ENCODE measurements at places on chromosomes 11 and 22.

DNA sequence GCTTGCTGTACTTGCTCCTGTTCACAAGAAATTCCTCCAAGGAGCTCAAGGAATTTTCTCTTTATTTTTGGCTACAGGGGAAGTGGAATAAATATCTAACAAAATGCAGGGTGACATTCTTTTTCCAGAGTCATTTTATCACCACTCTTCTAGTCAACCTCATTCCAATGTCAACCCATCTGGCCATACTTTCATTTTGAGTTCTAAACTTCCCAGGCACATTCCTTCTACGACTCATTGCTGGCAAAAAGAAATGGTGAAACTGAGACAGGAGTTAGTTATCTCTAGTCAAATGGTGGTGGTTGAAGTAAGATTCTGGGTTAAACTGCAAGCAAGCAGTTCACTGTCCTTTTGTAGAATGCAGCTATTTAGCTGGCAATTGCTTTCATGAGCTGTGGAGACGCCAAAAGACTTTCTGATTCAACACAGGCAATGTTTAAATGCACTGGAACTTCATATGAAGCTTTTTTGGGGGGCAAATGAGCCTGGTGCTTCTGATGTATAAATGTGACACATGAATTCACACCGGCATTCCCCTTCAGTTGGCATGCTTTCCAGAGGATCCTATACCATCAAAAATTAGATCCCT, 304.6 kb downstream of the CADM1 start:
- DNase-seq: no peak

DNA sequence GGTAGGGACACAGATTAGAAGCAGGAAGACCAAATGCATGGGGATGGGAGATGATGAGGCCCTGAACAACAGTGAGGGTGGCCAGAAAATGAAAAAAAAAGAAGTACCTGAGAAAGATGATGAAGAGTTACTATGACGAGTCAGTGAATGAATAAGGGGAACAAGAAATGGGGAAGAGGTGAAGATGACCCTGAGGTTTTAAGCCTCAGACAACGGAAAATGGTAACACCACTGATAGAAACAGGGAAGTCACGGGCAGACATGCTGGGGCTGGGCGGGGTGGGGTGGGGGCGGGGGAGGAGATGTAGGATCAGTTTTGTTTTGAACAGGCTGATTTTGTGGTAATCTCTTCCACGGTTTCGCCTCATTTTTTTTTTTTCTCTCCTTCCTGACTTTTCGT, 205.1 kb upstream of the CADM1 start:
- no peak for DNase-seq

DNA sequence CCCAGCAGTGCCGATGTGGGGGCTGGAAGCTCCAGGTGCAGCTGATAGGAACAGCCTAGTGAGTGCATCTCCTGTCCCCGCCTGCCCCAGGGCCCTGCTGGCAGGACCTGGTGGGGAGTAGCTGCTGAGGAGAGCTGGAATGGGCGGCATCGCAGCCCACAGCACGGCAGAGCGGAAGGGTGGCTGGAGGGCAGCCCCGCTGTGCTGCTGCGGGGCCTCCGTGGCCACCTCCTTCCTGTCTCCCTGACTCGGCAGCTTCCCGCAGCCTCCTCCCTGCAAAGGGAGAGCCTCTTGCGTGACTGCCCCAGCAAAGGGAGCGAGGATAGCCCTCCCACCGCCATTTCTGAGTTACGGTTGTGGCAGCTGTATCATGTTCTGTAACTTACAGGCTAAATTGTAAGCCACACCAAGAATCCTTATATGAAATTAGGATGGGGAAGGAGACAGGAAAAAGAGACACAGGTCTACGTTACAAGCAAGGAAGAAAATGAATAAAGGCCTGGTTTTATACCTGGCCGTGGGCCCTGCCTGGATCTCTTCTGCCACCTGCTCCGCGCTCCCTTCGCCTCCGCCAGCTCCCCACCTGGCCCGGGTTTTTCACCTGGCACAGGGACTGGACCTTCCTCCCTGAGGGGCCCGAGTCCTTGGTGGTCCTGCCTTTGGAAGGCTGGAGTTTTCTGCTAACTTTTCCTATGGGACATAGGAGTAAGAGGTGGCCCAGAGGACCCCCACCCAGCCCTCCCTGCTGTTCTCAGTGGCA, 10.0 kb downstream of the TPCN2 start:
- DNase-seq: peak; percentile 30

DNA sequence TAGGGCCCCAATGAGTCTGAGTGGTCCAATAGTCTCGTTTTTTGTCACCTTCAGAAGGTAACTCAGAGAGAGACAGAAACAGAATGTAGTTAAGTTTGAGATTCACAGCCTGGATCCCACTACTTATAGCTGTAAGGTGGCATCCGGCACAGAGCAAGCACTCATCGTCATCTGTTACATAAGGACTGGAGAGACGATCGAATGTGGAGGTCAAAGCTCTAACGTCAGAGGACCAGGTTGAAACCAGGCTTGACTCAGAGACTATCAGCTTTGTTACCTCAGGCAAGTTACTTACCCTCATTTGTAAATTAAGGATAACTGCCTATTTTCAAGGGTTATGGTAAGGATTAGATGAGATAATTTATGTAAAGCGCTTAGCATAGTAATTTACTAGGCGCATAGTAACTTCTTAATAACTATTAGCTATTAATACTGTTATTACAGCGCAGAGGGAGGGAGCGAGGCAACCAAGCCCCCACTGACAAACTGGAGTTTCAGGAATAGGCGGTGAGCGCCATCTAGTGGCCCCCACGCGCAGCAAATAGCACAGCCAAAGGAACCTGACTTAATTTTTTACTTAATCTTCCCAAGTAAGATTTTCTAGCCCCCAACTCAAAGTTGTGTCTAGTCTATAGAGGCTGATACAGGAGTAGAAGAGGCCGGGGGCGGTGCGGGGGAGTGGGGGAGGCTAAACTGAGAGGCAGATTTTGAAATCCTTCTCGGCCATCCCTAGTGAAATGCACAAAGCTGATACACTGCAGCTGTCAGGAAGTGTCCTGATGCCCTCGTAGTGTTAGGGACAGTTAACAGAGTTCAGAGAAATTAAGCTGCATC, 29.0 kb upstream of the API5 start:
- peak; percentile 33 for DNase-seq

GRCh38 chr11:63503492-63503891, 2.4 kb upstream of the LGALS12 start:
- DNase-seq: no peak

GRCh38 chr22:48821727-48822126, 1005.9 kb downstream of the BRD1 start:
- no peak for DNase-seq

DNA sequence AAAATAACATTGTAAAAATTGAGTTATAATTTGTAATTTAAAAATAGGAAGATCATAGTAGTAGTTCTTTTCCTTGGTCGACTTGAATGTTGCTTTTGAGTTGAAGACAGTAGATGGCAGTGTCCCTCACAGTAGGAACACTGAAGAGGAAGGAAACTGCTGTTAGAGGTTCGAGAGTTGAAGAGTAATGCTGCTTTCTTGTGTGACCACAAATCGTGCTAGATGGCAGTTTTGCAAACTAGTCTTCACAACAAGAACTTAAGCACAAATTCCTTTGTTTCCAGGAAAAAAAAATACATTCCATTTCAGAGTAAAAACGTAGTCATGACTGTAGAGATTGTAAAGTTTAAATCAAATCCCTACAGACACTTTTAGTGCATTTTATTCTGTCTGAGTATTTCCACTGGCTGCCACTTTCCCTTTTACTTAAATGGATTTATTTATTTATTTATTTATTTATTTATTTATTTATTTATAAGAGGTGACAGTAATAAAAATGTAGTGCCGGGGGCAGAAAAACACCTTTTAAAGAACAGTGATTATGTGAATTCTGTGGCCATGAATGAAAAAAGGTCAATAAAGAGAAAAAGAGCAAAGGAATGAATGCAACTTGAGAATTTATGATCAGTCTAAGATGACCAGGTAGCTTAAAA, 54.6 kb downstream of the SPECC1L start:
- no peak for DNase-seq

GRCh38 chr22:35070451-35071093, 4.6 kb downstream of the ISX start:
- DNase-seq: no peak

DNA sequence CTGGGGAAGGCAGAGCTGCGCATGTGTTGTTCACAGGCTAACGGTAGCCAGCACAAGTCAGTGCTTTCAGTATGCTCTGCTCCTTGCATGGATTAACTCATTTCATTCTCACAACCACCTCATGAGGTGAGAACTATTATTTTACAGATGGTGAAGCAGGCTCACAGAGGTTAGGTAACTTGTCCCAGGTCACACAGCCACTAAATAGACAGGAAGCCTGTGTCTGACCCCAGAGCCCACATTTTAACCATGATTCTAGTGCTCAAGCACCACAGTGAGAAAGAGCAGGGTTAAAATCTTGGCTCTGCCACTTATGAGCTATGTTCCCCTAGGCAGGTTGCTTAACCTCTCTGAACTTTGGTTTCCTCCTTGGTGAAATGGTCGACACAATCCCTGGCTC, 6.2 kb upstream of the SNX15 start:
- DNase-seq: no peak

GRCh38 chr22:43426816-43427215, 15.0 kb downstream of the MPPED1 start:
- DNase-seq: peak; percentile 19

DNA sequence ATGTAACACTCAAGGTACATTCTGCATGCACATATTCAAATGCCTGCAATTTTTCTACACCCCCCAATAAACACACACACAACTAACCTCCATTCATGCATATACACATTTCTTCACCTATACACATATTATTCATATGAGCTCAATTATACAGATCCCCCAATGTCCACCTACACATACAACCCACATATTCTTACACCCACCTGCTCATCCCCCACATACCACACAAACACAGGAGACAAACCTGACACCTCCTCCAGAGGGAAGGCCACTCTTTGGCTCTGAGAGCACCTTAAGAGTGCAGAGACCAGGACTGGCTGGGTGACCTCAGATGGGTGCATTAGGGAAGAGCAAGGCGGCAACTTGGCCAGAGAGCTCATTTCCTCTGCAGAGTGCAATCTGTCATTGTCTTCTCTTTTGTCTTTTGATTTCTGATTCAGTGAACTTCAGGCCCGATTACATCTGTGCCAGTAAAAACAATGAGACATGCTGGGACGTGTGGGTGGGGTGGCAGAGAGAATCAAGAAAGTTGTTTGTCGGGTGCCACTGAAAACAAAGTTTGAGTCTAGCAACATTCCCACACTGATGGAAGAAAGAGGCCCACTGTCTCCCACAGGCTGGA, 208.4 kb downstream of the NXPE2 start:
- DNase-seq: no peak

DNA sequence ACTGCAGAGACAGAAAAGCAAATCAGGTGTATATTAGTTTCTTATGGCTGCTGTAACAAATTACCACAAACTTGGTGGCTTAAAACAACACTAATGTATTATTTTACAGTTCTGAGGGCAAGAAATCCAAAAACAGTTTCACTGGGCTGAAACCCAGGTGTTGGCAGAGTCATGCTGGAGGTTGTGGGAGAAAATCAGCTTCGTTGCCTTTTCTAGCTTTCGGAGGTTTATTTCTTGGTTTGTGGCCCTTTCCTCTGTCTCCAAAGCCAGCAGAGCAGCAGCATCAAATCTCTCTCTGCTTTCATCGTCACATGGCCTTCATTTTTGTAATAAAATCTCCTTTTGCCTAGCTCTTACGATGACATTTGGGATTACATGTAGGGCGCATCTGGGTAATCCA, 33.0 kb upstream of the OR6M1 start:
- DNase-seq: no peak

GRCh38 chr11:63764340-63764678, 4.3 kb downstream of the ZFTA start:
- no peak for DNase-seq

GRCh38 chr22:35547987-35548721, 7.5 kb downstream of the RASD2 start:
- DNase-seq: no peak

DNA sequence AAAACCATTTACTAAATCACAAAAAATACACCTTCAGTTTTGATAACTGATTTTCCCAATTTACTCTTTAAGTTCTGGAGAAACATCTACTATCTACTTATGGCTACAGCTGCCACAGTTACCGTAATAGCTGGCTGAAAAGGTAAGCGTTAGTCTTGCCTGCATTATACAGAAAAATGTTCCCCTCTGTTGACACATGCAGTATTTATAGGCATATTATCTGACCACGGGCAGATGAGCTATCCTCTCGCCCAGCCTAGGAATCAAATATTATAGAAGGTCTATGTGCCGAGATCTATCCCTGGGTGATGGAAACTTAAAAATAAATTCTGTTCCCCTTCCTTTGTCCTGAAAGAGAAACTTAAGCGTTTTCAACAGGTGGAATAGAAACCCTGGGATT, 283.8 kb downstream of the CADM1 start:
- no peak for DNase-seq

DNA sequence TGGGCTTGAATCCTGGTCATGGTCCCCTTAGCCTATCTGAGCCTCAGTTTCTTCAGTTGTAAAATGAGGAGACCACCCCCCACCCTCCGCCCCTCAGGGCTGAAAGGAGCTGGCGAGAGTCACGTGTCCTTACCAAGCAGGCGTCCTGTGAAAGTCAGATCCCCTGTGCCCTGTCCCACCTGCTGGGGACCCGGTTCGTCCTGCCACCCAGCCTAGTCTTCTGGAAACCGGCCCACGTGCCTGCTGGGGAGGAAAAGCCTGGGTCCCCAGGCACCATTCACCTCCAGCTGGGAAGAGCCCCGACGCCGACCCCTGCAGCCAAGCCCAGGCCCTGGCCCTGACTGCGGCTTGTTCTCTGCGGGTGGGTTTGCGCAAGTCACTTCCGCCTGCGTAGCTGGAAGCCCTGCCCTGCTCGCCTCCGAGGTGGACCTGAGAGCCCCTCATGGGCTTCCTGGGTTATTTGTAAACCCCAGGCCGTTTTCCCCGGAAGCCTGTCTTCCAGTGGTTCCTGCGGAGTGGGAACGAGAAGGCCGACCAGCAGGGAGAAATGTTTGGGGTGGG, 679 bp upstream of the SSH3 start:
- peak; percentile 74 for DNase-seq

- DNase-seq: peak; percentile 57
These were observed 152.7 kb downstream of the ADAMTS15 start for GRCh38 chr11:130601141-130601540.

DNA sequence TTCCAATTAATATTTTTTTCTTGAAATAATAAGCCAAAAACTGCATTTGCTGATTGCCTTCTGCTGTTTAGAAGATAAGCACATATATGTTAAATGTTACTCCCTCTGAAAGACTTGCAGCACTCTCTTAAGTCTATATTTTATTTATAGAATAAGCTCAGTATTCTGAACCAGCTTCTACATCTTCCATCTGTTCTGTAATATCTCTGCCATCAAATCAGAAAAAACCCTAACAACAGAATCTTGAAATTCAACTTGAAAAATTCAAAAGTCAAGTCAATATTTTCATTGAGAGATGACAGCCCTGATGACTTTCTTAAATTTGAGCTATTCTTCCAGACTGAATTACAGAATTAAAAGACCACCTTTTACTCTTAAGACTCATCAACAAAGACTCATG, 247.9 kb downstream of the NELL1 start:
- DNase-seq: no peak

Measured in mucosa of descending colon (tissue), 3 donors.